ENCODE measurements at places on chromosomes 5 and 9. TPM values are rescaled to one million over a fixed set of nuclear protein-coding genes. Genes with fewer than 3 reads are reported as not detected.

- DNase-seq: no peak
These were observed 305.9 kb downstream of the CYLC2 start for GRCh38 chr9:103301051-103301450.

DNA sequence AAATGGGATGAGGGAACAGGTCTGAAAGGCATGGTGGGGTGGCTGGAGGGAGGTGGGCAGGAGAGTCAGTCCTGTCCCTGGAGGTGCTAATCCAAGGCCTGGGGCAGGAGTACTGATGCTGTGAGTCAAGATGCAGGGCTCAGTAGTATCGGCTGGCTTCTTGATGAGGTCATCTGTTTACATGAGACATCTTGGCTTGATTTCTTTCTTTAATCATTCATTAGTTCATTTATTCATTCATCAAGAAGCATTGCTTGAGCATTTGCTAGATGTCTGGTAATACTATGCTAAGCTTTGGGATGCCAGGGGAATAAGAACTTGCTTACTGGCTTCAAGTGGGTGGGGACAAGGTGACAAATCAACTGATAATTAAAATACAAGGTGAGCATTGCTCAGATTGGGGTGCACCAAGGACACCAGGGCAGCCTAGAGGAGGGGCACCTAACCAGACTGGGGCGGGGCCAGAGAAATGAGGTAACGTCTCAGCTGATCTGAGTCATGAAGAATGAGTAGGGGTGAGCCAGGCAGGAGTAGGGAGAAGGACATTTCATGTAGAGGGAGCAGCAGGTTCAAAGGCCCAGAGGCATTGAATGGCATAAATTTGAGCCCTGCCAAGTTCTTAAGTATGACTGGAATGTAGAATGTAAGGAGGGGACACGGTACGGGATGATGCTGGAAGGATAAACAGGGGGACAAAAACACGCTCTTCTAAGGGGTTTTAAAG, 88.8 kb downstream of the EGFLAM start:
- no peak for DNase-seq

CCDC180 gene
- polyA plus RNA-seq: 4.2 TPM

DNA sequence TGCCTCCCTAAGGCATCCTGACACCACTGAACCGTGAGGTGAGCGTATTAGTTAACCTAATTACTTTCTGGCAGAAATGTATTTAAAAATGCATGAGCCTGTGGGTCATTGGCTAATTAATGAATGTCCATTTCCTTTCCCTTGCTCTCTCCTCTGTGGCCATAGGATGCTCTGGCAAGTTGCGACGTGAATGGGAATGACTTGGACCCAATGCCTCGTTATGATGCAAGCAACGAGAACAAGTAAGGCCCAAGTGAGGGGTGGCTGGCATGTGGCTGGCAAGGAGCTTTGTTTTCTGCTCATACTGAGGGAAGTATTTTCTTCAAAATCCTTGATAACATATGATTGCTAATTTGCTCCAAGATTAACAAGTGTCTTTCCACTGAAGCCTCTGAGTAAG, 136.3 kb downstream of the PCSK5 start:
- no peak for DNase-seq

DNA sequence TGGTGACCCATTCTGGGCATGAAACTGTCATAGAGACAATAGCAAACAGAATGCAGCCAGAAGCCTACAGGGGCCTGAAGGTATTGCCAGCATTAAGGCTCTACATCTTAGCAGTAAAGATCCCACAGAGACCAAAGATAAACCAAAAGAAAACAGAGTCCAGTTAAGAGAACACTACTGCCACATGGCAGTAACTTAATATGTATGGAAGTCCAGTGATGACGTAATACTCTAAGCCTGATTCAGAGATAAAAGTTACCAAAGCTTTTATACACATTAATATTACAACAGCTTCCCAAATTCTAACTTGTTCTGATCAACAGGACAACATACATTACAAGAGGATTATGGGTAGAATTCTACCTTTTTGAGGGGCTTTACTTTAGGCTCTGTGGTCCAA, 371.5 kb downstream of the PRELID2 start:
- no peak for DNase-seq

- DNase-seq: peak; percentile 80
These were observed 43.5 kb upstream of the TCF7 start for GRCh38 chr5:134070725-134071613.

GRCh38 chr9:69542942-69543704, 129.0 kb downstream of the APBA1 start:
- DNase-seq: no peak

- DNase-seq: no peak
These were observed 254.2 kb upstream of the TRPC7 start for GRCh38 chr5:136619556-136619955.

DNA sequence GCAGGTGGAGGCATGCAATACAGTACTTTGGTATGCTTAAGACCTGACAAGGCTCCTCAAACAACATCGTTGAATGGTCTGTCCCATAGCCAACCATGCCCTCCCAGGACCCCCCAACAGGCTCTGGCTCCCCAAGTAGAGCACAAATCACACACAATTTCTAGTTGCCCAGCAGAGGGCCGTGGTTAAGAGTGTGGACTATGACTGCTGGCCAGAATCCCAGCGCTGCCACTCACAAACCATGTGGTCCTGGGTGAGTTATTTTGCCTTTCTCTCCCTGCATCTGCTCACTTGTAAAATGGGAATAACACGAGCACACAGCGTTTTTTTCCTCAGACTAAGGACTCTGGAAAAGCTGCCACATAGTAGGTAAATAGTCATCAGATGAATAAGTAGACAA, 6.5 kb downstream of the CKMT2 start:
- DNase-seq: no peak

- DNase-seq: no peak
These were observed 96.9 kb downstream of the SLC1A3 start for GRCh38 chr5:36703245-36703860.

- DNase-seq: no peak
These were observed 311.3 kb downstream of the NDUFS4 start for GRCh38 chr5:53871775-53872174.

- no peak for DNase-seq
These were observed 517.3 kb upstream of the TLE4 start for GRCh38 chr9:79054500-79054899.

DNA sequence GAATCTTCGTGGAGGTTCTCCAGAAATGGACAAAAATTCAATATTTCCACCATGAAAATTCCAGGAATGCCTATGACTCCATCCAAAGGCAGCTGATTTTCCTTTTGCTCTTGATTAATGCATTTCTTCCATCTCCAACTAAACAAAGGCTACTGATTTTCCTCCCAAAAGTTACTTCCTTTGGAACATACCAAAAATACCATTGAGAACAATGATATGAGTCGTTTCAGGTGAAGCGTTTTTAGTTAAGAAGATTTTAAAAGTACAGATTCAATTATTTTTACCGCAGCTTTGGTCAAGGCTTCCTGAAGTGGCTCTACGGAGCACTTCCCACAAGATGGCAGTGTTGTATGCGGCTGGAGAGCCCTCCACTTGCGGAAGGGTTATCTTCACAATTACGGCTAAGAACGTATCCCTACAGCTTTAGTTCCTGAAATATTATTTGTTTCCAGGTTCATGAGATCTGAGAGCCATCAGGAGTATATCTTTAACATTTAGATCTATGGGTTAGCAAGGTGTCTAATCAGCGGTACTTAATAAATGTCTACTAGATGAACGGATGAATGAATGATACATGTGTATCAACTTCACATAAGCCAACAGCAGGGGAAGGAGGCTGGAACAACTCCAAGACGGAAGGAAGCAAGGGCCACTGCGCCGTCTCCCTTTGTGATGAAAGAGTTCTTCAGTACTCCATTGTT, 35.9 kb upstream of the ARSB start:
- no peak for DNase-seq

SEC61B gene
- 175 TPM for polyA plus RNA-seq

GPRIN1 gene
- polyA plus RNA-seq: 0.13 TPM

GRCh38 chr5:172773481-172774469, 2.8 kb upstream of the DUSP1 start:
- peak; percentile 80 for DNase-seq

SPINK13 gene
- polyA plus RNA-seq: not detected

DNA sequence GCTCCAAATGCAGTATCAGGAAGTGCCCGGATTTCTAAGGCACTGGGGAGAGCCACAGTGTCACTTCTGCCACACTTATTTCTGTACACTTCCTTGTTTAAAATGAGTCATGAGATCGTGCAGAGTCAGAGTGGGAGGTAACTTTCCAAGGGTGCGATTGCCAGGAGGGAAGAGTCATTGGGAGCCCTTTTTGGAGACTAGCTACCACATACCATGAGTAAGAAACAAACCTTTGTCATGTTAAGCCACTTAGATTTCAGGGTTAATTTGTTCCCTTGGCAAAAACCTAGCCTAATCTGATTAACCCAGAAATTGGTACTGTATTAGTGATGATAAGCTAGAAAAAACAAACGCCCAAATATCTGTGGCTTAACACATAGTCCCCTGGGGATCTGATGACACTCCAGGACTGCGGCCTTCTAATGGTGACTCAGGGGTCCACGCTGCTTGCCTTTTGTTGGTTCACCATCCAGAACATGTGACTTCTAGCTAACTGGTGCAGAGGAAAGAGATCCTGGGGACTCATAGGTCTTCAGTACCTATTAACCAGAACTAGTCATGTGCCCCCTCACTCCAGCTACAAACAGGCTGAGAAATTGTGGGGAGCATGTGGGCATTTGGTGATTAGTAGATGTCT, 48.6 kb upstream of the TLE1 start:
- DNase-seq: no peak

SURF2 gene
- polyA plus RNA-seq: 32.6 TPM

TLE4 gene
- polyA plus RNA-seq: 12.4 TPM

KIF4B gene
- not detected for polyA plus RNA-seq

DNA sequence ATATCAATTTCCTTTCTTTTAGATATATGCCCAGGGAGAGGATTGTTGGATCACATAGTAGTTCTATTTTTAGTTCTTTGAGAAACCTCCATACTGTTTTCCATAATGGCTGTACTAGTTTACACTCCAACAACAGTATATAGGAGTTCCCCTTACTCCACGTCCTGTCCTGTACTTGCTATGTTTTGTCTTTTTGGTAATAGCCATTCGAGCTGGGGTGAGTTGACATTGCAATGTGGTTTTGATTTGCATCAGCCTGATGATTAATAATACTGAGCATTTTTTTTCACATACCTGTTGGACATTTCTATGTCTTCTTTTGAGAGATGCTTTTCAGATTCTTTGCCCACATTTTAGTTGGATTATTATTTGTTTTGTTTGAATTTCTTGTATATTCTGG, 445.9 kb downstream of the NTRK2 start:
- DNase-seq: no peak

- DNase-seq: no peak
These were observed 244.4 kb downstream of the MAST4 start for GRCh38 chr5:66840511-66841013.

DNA sequence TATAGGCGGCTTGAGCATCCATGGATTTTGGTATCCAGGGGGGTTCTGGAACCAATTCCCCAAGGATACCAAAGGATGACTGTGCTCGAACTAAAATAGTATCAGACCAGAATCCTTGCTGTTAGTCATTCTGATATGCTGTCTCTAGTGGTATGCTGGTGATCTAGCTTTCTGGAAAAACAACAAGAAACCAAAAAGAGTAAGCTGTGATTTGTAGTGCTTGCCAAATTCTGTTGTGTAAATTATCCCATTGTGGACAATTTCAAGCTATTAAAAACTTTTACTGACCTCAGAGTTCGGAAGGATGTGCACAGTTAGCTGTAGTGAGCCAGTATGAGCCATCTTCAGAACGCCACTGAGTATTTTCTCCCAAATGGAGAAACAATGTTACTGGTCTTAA, 99.0 kb upstream of the FBN2 start:
- DNase-seq: no peak

GRCh38 chr5:3993856-3994473, 398.3 kb downstream of the IRX1 start:
- no peak for DNase-seq

DNA sequence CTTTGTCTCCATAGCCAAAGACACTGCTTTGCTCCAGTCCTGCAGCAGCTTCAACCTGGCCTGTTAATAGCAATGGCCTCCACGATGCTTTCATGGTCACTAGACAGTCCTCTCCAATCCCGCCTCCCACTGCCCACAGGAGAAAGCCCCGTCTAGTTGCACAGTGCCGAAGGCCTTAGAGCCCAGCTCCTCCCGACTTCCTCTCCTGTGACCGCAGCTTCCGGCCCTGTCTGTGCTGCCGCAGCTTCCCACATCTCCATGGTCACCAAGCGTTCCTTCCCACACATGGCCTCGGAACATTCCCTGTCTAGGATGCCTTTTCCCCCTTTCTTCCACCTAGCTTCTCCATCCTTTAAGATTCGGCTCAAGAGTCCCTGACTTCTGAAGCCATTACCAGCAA, 23.4 kb downstream of the PCA3 start:
- no peak for DNase-seq

GRCh38 chr9:98146101-98146991, 27.3 kb upstream of the TRIM14 start:
- no peak for DNase-seq

PRR16 gene
- polyA plus RNA-seq: 0.61 TPM

ARL14EPL gene
- 0.09 TPM for polyA plus RNA-seq

GRCh38 chr9:8489835-8490234, 690.3 kb upstream of the DMAC1 start:
- DNase-seq: no peak

DNA sequence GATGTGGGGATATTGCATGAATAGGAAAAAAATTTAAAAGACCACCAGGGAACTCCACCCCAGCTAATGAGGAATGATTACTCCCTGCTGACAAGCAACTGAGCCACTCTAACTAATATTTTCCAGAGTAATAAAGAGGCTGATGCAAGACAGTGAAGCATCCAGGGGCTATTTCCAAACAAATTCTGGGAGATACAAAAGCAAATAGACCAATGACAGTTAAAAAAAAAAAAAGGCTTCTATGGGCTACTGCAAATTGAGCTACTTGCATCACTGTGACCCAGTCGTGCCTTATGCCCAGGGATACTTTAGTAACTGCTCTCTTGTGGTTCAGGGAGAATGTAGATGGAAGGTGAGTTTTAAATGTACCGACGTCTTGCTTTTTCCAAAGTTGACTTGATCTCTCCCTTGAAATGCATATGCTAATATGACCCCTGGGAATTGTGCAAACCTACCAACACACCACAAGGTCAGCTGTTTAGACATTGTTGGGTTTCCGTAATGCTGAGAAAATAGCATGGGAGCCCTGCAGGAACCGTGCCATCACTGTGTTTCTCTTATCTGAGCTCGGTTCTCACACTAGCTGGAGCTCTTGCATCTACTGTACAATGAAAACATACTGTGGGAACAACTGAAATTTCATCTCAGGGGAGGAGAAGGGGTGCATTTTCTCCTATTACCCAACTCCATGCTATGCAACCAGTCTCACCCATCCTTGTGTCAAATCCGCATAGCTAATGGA, 250.6 kb upstream of the MAP3K1 start:
- no peak for DNase-seq

GCNT1 gene
- polyA plus RNA-seq: 2.5 TPM

PALM2AKAP2 gene
- not detected for polyA plus RNA-seq

BHMT gene
- not detected for polyA plus RNA-seq

All from spleen (tissue), 13 donors.